Chondrocyte (in vitro differentiated cells): ENCODE measurements at places on chromosomes 12 and 14. TPM values are rescaled to one million over a fixed set of nuclear protein-coding genes. Genes with fewer than 3 reads are reported as not detected.

The CMKLR1 gene
- total RNA-seq: 31.2 to 74.3 TPM (median 32.9 TPM) in 3 replicates

The RNF212B gene
- total RNA-seq: not detected in 3 replicates

The KCNH3 gene
- 0.10 to 0.27 TPM in 2 of 3 replicates, not detected in the other for total RNA-seq

The LRP1-AS gene
- not detected in 3 replicates for total RNA-seq

The AKAP5 gene
- 4.2 to 9.0 TPM (median 4.3 TPM) in 3 replicates for total RNA-seq

The CEBPE gene
- not detected in 3 replicates for total RNA-seq

The TAMALIN gene
- total RNA-seq: 11.1 to 15.7 TPM (median 13.7 TPM) in 3 replicates

The LRRC10 gene
- not detected in 3 replicates for total RNA-seq

The PEBP1 gene
- total RNA-seq: 134 to 153 TPM (median 138 TPM) in 3 replicates

The ASIC1 gene
- total RNA-seq: 2.5 to 4.4 TPM (median 3.9 TPM) in 3 replicates
